ENCODE measurements at places on chromosomes 16 and 17.

DNA sequence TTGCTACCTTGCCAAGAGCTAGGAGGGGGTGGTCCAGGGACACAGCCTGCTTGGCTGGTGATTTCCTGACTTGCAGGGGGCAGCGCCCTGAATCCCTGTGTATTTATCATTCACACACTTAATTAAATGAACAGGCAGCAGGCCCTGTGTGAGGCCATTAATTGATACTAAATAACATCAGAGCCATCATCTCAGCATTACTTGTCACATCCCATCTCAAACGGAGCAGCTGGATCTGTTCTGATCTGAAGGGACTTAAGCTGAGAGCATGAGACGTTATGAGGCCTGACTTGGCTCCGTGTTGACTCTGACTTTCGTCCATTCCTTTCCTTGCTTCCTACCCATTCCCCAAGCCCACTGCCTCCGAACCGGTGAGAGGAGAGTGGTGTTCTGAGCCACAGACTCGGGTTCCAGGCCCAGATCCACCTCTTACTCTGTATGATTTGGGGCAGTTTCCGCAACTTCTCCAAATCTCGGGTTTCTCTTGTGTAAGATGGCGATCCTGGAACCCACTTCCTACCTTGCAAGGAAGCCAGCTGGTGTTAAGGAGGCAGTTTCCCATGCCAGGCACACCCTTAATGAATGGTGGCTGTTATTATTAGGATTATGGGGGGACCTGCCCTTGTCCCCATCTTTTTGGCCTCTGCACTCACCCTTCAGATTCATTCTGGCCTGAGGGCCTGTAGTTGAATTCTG lies 33.8 kb downstream of the CACNA1G start:
- no peak for DNase-seq

GRCh38 chr16:2285731-2286191 lies 17.8 kb upstream of the RNPS1 start:
- DNase-seq, result no peak

GRCh38 chr16:14486520-14487303 lies 143.3 kb downstream of the PARN start:
- DNase-seq, result peak; percentile 94

GRCh38 chr16:12586701-12587100 lies 217.0 kb downstream of the CPPED1 start:
- no peak for DNase-seq
